T1000 (cell line): ENCODE measurements at places on chromosomes 2 and 18.

- DNase-seq = no peak
Observed at GRCh38 chr2:96225016-96225533, 16.4 kb upstream of the STARD7 start.

DNA sequence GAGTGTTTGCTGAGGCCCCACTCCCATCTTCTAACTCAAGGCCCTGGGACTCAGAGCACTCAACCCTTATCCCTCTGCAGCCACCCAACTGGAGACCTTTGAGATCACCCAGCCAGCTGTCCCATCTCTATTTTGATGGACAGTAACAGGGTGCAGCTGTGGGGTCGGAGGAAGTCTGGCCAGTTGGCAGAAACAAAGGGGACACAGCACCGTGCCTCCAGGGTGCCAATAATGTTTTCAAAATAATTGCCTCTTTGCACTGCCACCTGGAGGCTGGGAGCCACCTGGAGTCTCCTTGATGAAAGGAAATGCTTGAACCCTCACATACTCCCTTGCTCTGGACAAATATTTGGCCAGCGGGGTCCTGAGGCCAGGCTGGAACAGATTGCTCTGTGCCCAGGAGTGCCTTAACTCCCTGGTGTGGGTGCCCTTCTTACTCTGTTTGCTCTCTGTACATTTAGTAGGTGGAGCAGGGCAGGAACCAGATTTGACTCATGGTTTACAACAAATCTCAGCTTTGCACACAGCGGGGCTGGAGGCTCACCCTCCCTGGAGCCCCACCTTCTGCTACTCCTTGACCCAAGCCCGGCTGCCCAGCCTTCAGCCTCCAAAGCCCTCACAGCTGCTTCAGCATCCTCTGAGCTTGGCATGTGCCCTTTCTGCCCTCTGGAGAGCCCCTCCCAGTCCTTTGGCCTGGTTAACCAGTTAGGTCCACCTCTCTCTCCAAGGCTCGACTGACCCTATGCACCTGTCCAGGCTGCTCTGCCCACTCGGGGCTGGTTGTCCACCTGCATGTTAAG is 17.2 kb downstream of the MAL start:
- no peak for DNase-seq

DNA sequence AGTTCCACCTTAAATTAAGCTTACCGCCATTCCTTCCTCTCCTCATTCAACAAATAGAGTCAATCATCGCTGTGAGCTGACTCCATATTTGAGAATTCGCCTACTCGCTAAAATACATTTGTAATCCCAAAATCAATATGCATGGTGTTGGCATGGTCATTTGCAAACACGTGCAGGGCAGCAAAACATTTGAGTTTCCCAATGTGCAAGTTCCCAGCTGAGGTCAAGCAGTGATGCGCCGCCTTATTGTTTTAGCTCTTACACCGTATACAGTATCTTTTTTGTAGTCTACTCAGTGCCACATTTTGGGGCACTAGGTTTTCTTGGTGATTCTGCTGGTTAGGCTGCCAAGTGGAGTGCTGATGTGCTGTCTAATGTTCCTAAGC is 73.3 kb upstream of the MGAT4A start:
- DNase-seq = no peak

DNA sequence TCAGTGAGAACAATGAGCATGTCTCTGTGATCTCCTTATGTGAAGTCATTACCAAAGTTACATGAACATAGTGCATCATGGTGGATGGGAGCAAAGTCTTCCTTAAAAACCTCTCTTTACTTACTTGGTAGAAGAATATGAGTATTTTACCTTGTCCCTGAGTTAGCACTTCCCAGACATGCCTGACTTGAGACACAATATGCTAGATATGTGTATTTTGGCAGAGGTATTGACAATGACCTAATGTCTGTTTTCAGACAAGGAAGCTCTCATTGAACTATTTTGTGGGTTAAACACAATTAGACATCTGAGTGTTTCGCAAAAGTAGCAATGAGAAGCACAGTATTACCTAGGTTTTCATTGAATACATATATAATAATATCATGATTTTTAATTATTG is 99.1 kb upstream of the MC4R start:
- DNase-seq = no peak

GRCh38 chr2:107374249-107374648 is 452.4 kb upstream of the RGPD4 start:
- DNase-seq = no peak

GRCh38 chr2:148614322-148615049 is 30.1 kb upstream of the EPC2 start:
- DNase-seq = peak; percentile 34

- peak; percentile 45 for DNase-seq
Observed at GRCh38 chr2:219362524-219363164, 25.1 kb downstream of the DNPEP start.

GRCh38 chr2:70199320-70199864 is 8.6 kb upstream of the C2orf42 start:
- no peak for DNase-seq

- DNase-seq = no peak
Observed at GRCh38 chr2:79530443-79530842, 17.6 kb downstream of the CTNNA2 start.
